NCI-H187 treated with DMSO at 0.1 percent for 48 hours (cell line): ENCODE measurements at places on chromosomes 12 and 14.

DNA sequence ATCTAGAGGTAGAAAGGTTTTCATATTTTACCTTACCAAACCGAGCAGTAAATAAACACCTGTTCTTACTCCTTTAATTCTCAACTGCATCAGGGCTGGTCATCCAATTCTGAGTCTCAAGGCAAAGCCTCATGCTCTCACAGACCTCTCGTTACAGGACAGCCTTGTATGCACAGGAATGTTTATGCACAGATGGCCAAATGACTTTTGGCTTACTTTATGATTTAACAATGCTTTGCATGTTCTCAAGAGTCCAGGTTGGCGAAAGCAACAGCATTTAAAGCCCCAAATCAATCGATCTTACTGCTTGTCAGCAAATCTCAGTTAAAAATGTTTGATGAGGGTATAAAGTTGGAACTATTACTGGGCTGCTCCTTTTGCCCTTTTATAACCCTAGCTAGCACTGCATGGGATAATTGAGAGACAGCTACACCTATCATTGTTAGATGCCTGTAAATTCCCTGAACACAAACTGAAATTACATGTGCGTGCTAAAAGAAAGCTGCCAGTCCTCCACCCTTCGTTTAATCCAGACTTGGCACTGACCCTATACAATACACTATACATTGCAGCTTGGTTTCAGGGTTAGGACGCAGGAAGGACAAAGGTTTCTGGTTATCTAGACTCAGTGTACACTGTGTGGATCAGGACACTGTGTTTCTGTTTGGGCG, 63.6 kb downstream of the TMCC3 start:
- no peak for DNase-seq

GRCh38 chr14:21795456-21795855, 121.8 kb upstream of the OR4E1 start:
- no peak for DNase-seq

DNA sequence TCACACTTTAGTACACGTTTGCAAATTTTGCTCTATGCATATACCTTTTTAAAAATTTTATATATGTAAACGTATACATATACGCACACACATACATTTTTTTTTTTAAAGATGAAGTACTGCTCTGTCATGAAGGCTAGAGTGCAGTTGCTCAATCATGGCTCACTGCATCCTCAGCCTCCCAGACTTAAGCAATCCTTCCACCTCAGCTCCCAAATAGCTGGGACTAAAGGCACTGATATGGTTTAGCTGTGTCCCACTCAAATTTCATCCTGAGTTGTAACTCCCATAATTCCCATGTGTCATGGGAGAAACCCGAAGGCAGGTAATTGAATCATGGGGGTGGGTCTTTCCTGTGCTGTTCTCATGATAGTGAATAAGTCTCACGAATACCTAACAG, 220.8 kb upstream of the CAND1 start:
- DNase-seq: no peak

DNA sequence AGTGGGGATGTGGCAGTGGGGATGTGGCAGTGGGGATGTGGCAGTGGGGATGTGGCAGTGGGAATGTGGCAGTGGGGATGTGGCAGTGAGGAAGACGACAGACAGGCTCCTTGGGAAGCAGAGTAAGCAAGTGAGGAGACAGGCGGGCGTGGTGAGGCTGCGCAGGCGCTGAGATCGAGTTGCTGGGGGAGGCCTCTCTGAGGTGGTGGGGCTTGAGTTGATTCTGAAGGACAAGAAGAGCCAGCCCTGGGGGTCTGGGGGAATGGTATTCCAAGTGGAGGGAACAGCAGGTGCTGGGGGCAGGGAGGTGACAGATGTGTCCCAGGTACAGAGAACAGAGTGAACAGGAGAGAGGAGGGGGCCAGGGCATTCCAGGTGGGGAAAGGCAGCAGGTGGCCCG, 33.8 kb upstream of the TSPAN9 start:
- DNase-seq: no peak

DNA sequence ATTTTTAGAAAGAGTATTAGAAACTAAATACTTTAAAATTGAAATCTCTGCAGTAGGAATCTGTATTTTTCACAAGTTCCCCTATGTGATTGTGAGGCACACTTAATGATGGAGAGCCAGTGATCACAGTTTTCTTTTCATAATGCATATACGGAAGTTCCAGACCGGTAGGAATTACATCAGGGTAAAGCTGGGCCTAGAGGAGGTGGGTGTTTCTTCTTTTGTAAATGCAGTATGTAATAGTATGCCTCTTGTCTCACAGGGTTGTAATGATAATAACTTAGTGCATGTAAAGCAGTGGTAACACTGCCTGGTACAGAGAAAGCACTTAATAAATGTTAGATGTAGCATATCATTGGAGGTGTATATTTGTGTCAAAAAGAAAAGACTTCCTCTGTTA, 57.2 kb upstream of the LRTM2 start:
- DNase-seq: no peak

DNA sequence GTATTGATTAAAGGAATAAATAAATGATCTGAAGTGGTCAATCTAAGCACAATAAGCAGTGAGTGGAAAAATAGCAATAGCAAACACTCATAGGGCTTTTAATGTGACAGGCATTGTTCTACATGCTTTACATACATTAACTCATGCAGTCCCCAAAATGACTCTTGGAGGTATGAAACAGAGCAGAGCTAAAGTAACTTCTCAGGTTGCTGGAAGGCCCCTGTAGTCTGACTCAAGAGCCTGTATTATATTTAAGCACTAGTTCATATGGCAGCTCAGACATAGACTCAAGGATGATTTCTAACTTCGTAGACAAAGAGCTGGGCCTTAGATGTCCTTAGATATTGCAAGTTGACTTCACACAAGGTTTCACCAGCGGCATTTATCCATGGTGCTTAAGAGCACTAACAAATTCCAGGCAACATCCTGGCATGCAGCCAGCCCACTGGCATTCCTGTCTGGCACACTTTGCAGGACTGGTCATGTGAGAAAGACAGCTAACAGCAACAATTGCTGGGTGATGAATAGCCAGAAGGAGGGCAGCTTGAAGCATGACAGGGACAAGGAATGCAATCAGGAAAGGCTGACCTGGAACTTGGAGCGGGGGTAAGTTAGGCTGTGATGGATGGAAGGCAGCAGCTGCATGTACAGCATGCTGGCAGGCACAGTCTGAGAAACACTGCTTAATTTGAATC, 22.9 kb upstream of the KTN1 start:
- DNase-seq: peak; percentile 54

- no peak for DNase-seq
Observed at GRCh38 chr12:109461049-109461845, 15.9 kb downstream of the KCTD10 start.

GRCh38 chr12:4286228-4286627, 12.7 kb downstream of the CCND2 start:
- DNase-seq: no peak

GRCh38 chr12:88453323-88453722, 126.9 kb downstream of the KITLG start:
- DNase-seq: no peak

DNA sequence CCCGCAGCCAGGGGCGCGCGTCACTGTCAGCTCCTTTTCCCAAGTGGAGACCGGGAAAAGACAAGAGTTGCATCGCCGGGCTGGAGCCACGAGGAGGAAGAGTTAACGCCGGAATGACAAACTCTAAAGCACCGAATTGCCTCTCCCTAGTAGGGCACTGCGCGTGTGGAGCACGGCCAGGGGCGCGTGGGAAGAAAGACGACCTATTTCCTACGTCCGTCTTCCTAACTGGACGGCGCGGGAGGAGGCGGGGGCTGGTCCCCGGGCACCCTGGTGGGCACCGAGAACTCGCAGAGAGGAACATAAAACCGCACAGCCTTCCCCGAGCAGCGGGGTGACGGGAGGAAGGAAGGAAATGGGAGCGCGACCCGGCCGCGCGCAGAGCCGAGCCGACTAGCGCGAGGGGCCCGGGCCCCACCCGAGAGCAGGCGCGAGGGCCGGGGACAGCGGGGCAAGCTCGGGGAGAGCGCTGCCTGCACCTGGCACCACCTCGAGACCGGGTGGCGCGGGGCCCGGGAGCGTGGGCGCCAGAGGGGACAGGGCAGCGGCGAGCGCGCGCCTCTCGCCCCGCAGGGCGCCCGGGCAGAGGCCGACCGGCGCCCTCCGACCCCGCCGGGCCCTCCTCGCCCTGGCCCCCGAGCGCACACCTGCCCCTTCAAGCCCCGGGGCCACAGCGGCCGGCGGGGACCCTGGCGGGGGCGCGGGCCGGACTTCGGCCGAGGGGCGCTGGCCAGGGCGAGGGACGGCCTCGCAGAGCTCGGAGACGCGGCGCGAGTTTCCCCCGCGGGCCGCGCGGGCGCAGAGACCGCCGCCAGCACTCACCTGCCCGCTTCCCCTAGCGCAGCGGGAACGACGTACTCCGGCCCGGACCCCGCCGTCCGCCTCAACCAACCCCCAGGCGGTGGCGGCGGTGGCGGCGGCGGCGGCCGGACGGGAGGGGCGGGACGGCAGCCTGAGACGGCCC, at the start of gene SETD3:
SETD3 (minus strand) TSS at position 954 of the 964 bp plus-strand sequence. CDS start 15,054 bp downstream, outside the sequence.
- DNase-seq: no peak

GRCh38 chr14:49975276-49975675, 82.4 kb downstream of the ARF6 start:
- DNase-seq: no peak

GRCh38 chr14:85178864-85179263, 351.1 kb upstream of the FLRT2 start:
- no peak for DNase-seq

DNA sequence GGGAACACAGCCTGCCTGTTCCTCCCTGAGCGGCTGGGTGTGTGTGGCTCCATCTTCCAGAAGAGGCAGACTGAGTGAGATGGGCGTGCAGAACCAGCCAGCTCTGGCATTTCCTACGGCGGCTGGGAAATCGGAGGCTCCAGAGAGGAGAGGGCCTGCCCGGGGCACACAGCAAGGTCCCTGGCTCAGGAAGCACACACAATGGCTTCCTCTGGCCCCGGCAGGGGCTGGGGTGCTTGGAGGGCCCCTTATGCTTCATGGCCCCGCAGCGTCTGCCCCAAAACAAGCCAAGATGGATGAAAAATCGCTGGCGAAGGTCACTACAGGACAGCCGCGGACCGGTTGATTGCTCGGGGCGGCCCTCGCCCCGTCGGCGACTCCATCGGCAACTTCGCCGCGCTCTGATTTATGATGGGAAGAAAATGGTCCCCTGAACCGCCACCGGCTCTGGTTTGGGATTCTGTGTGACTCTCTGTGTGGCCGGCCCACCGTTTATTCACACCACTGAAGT, 191.5 kb upstream of the C14orf180 start:
- no peak for DNase-seq

GRCh38 chr12:104959335-104959841, 1.3 kb upstream of the SLC41A2 start:
- no peak for DNase-seq

- no peak for DNase-seq
Observed at GRCh38 chr12:6758506-6759095, 5.7 kb upstream of the MLF2 start.

DNA sequence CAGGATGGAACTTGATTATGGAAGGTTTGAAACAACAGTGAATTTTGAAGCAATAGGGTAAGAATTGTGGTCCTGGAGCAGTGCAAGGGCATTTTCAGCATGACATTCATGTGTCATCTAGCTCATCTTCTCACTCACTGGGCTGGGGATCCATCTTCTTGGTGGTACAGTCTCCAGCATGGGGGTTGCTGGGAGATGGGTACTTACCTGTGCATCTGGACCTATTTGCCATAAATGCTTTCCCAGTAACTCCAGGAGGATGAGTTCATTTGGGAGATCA, 7.2 kb downstream of the HSP90AA1 start:
- no peak for DNase-seq

DNA sequence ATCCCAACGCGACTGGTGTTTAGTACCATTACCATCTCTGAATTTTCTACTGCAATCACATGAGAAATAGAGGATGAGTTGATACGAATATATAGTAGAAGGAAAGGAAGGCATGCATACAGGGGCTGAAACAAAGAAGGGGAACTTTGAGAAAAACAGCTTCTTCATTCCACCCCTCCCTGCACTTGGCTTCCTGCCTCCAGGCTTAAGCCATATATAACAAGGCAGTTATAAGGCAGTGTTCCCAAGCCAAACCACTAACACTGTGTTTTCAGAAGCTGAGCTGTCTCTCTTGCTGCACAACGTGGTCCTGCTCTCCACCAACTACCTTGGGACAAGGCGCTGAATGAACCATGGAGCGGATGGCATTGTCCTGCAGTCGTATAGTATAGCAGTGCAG, 11.0 kb downstream of the LETMD1 start:
- DNase-seq: no peak

DNA sequence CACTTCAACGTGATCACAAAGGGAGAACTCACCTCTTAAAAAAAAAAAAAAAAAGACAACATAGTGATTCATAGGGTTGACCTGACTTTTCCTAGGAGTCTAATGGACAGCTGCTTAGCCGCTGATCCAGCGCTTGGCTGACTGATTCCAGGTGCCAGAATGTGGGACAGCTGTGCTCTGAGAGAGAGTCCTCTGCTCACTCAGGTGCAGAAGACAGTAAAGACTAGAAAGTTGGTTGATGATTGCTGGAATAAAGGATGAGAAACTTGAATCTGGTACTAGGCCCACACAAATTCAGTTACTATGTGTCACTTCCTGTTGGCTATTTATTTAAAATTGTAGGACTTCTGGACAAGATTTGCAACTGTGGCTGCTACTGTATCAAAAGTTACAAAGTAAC, 229.4 kb downstream of the CHST11 start:
- no peak for DNase-seq

DNA sequence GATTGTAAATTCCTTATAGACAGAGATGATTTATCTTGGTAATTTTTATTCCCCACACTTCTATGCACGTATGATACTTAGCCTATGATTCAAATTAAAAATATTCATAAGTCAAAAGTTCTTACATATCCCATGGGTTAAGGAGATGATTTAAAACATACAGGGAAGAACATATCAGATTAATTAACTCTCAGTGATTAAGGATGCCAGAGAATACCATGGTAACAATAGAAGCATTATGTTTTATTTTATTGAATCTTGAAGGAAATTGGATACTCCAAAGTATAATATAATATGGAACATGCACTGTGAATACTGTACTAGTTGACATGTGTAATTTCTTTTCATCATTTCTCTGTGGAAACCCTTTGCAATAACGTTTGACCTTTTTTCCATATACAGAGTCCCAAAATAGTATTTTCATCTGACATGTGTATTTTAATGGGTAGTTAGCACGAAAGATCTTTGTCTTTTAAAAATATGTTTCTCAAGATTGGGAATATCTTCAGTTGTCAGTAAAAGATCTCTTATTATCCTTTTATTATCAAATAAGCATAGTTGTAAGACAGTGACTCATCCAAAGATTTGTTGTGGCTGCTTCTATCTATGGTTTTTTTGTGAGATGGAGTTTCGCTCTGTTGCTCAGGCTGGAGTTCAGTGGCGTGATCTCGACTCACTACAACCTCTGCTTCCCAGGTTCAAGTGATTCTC, 166.7 kb downstream of the RAD51B start:
- no peak for DNase-seq

GRCh38 chr14:24818058-24818822, 184.2 kb upstream of the GZMB start:
- no peak for DNase-seq

DNA sequence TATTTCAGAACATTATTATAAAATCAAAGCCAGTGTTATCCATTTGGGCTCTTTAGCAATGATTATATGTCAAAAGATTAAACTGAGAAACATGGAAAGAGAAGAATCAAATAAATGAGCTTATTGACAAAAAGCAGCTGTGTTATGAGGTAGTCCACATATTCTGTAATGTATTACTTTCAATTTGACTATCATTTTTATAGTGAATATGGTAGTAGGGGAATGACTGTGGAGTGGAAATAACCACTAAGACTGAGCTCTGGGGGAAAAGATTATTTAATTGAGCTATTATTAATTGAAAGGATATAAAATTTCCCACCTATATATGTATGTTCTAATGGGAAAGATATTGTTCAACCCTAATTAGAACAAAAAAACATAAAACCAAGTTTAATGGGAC, 381.3 kb downstream of the TMTC2 start:
- no peak for DNase-seq
